Activated CD8-positive, alpha-beta memory T cell treated with anti-CD3 and anti-CD28 coated beads, Interleukin-2, amount 50 U/mL, for 48 hours (primary cell): ENCODE measurements at places on chromosomes 4 and X.

GRCh38 chr4:128840711-128841318 is 31.3 kb downstream of the JADE1 start:
- DNase-seq: peak; percentile 20

- DNase-seq: no peak
Observed at GRCh38 chr4:80115368-80116181, 42.5 kb upstream of the ANTXR2 start.

DNA sequence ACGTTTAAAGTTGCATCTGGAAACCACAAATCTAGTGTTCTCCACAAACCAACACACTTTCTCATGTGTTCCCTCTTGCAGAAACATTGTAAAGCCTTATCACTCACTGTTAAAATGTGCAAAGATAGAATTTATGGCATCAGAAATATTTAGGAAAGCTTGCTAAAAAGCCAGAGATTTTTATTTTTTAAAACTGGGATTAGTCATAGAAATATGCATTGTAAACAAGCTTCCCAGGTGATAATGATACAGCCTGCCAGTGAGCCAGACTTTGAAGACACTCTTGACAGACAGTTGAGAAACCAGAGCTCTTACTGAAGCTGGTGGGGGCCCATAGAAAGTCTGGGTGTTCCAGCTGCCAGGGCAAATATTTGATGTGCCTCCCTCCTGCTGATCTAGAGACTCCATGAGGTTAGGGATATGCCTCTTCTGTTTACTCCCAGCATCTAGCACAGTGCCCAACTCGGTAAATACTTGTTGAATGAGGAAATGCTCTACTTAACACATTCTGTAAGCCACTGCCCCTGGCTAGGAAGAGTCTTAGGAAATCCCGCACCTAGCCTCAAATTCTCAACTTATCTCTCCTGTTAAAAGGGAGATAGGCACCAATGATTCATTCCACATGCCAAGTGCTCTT is 179.0 kb upstream of the RASGEF1B start:
- no peak for DNase-seq

GRCh38 chr4:148366251-148366650 is 76.0 kb downstream of the NR3C2 start:
- DNase-seq: no peak

DNA sequence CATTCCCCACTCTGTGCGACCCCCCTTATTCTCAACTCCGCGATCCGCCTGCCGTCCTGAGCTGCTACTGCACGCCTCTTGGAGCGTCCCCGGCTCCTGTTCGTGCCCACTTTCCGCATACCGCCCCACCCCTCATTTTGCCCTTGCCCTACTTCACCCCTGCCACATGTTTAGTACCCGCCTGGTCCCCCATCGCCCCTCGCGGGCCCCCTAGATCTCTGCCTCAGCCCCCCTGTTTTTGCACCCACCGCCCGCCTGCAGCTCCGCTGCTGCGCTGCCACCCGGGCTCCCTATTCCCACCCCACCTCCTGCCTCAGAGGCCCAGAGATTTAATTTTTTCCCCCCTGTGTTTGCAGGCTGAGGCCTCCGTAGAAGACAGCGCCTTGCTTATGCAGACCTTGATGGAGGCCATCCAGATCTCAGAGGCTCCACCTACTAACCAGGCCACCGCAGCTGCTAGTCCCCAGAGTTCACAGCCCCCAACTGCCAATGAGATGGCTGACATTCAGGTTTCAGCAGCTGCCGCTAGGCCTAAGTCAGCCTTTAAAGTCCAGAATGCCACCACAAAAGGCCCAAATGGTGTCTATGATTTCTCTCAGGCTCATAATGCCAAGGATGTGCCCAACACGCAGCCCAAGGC is 1.4 kb downstream of the MAGED1 start:
- no peak for DNase-seq

- no peak for DNase-seq
Observed at GRCh38 chr4:59629348-59629747, 1570.8 kb upstream of the ADGRL3 start.

DNA sequence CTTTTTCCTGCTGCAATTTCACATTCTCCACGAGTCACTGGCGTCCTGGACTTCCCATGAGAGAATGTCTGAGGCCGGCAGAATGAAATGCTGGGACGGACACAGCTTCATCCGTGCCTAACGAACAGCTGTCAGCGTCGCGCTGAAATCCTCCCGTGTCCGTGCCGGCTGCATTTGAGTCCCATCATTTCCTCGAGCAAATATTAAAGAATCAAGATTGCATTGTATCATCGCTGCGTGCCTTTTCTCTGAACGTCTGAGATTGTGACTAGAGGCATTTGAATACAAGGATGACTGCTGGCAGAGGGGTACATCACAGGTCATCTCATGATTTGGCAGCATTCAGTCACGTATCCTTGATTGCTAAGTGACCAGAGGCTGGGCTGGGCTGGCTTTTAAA is 279.9 kb downstream of the ASMT start:
- no peak for DNase-seq

DNA sequence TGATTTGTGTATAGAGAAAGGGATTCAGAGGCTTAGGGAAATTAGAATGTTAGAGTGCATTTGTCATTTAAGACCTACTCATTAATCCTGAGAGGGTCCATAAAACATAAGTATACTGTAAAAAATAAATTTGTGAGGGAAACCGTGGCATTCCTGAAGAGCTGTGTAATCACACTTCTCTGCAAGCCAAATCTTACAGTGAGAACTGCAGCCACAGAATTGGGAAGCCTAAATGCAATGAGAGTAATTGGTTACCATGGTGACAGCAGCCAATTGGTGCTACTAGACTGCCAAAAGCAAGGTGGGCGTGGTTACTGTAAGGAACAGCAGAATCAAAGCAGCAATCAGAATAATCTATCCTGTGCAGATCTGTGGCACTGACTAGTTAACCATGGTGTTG is 345.2 kb upstream of the GRID2 start:
- DNase-seq: no peak

DNA sequence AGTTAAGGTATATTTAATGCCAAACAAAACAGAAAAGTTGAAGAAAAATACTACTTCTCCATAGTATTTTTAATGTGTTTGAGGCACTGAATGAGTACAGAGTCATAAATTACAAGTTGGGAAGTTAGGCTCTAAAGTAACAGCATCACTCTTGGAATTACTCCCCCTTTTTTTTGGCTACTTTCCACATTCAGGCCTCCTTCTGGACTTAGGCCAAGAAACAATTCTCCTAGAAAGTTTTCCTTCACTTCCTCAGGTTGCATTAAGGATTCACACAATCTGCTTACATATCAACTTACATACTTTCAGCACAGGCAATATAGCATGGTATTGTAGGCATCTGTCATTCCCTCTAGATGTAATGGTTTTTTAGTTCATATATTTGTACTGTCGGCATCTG is 52.1 kb downstream of the TMEM165 start:
- no peak for DNase-seq

- no peak for DNase-seq
Observed at GRCh38 chr4:68183417-68183816, 53.7 kb upstream of the TMPRSS11F start.

GRCh38 chrX:120753413-120754251 is 122.0 kb downstream of the CT47B1 start:
- DNase-seq: no peak

DNA sequence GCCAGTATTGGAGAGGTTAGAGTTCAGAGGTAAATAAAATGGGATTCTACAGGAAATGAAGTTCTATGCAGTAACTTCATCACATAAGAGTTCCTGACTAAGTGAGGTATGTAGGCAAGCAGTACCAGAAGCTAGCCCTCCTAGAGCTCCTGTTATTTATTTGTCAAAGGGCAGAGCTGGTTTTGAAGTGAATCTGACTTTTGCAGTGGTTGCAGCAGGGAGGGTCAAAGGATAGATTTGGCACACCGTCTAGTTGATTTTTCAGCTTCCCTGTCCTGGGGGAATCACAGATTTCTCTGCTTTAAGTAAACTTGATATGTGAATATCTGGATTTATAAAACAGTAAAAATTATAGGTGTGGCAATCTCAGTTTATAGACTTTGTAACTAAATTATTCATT is 130.7 kb downstream of the IL1RAPL2 start:
- no peak for DNase-seq

- DNase-seq: no peak
Observed at GRCh38 chr4:686413-687040, 2.4 kb downstream of the SLC49A3 start.

DNA sequence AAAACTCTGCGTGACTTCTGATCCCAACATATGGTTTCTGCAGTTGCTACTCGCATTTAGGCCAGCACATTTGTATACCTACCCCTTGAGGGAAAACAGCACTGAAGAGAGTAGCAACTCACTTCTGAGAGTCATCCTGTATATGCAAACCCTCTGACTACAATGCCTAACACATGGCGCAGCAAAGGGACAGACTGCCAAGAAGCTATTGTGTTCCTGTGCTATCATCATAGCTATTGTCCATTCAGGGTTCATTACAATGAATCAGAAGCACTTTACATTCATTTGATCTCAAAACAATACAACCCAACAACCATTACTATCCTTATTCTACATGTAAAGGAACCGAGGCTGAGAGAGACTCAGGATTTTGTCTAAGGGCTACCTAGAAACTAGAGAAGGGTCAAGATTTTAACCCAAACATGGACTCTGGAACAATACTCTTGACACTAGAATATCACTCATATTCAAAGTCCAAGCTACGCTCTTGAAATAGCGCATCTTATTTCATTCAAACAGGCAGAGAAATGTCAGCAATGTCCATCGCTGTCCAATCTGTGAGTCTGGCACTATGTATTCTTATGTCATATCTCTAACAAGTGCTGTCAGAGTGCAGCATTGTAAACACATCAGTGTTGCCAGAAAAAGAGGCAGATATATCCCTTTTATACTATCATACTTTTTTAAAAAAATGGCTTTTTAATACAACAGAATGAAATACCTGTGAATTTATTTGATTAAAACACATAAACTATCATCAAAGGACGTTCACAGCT is 173.6 kb downstream of the CORIN start:
- no peak for DNase-seq

DNA sequence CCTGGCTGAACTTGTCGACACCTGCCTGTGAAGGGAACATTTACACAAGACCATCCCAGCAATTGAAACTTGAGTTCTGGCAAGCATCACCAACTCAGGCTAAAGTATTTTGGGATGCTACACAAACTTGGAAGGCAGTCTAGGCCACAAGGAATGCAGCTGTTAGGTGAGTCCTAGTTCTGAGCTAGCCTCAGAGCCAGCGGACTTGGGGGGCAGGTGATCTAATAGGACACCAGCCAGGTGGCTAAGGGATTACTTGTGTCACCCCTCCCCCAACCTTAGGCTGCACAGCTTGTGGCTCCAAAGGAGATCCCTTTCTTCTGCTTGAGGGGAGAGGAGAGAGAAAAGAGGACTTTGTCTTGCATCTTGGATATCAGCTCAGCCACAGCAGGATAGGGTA is 62.3 kb upstream of the DKK2 start:
- DNase-seq: no peak
